NCI-H1105 treated with DMSO at 0.1 percent for 48 hours (cell line): ENCODE measurements at places on chromosomes 13 and 19.

- peak; percentile 45 for DNase-seq
These were observed 14.7 kb upstream of the LENG8 start for GRCh38 chr19:54434112-54434872.

GRCh38 chr13:22227895-22228294, 557.0 kb downstream of the FGF9 start:
- DNase-seq, result no peak

DNA sequence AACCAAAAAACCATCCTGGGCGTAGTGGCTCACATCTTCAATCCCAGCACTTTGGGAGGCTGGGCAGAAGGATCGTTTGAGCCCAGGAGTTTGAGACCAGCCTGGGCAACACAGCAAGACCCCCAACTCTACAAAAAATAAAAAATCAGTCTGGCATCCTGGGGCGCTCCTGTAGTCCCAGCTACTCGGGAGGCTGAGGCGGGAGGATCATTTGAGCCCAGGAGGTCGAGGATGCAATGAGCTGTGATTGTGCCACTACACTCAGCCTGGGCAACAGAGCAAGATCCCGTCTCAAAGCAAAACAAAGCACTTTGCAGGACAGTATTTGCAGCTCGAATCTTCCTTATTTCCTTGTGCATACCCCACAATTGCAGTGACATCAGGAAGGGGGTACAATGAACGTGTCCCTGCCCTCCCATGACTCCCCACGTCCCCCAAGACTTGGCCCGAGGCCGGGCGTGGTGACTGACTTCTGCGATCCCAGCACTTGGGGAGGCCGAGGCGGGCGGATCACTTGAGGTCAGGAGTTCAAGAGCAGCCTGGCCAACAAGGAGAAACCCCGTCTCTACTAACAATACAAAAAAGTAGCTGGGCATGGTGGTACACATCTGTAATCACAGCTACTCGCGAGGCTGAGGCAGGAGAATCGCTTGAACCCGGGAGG, 870 bp downstream of the NDUFB7 start:
- DNase-seq, result no peak

- no peak for DNase-seq
These were observed 6.5 kb downstream of the ARMC6 start for GRCh38 chr19:19039901-19040300.

- peak; percentile 20 for DNase-seq
These were observed 512.8 kb downstream of the LMO7 start for GRCh38 chr13:76148926-76149325.

- no peak for DNase-seq
These were observed 4.6 kb downstream of the AXL start for GRCh38 chr19:41223431-41224234.

- DNase-seq, result no peak
These were observed 1.9 kb downstream of the MAN2B1 start for GRCh38 chr19:12664406-12665280.

GRCh38 chr13:79468819-79469218, 12.1 kb upstream of the NDFIP2 start:
- DNase-seq, result no peak

DNA sequence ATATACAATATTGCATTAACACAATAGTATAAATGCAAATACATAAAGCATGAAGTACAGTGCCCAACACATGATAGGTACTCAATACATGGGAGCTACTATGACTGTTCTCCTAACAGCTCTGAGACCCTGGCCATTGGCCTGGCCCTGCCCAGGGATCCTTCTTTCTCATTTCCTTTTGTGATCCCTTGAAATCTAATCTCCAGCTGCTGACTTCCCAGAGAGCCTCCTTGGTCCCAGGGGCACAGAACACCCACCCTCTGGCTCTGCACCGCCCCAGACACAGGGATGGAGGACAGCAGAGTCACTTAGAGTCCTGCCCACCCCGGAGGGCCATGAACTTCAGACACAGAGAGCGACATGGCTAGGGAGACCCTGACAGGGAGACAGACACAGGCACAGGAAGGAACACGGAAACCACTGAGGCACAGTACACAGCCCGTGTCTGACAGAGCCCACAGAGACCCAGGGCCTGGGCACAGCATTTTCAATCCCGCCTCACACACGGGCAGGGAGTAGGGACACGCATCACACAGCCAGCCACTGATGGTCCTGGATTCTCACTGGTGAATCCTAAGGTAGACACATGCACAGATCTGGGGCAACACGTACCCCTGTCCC, 4.2 kb upstream of the SYCN start:
- DNase-seq, result no peak

DNA sequence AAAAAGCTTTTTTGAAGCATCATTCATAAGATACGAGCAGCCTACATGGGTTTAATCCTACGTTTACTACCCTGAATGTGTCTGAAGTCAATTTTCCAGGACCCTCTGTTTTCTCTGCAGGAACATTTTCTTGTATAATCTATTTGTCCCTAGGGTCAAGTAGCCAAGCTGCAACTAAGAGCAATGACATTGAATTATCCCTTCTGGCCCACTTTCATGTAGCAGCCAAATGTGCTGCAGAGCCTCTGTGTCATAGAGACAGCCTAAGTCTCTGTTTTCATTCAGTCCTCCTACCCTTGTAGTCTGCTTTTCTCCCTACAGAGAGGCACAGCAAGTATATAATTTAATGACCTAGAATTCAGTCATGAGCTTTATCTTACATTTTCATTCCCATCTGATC, 82.1 kb downstream of the ZAR1L start:
- DNase-seq, result no peak

DNA sequence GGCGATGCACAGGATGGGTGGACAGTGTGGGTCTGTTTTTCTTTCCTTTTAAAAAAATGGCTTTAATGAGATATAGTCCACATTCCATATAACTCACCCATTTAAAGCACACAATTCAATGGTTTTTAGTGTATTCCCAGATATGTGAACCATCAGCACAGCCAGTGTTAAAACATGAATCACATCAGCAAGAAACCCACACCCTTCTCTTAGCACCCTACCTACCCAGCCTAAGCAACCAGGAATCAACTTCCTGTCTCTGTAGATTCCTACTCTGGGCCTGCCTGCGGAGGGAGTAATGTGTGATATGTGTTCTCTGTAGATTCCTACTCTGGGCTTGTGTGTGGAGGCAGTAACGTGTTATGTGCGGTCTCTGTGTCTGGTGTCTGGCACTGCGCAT, 11.9 kb downstream of the TMEM255B start:
- DNase-seq, result no peak

- no peak for DNase-seq
These were observed at the start of gene NLRP12 for GRCh38 chr19:53824134-53824611. NLRP12 (minus strand) TSS chr19:53824314; CDS start chr19:53824174, 140 bp downstream.

DNA sequence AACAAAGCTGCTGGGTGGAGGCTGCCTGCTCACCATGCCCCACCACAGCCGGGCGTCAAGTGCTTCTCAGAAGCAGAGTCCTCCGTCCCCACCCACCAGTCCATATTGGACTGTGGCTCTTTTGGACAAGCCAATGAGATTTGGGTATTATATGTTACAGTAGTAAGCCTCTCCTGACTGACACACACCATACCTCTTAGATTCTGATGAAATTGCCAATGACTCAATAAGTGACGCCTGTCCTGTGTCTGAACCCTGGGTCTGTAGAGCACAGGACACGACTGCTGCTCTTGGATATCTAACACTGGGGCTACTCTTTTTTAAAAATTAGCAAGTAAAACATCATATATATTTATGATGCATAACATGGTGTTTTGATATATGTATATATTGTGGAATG, 44.8 kb upstream of the UBAC2 start:
- DNase-seq, result no peak

- no peak for DNase-seq
These were observed 204.1 kb upstream of the KLF12 start for GRCh38 chr13:74338341-74338740.

DNA sequence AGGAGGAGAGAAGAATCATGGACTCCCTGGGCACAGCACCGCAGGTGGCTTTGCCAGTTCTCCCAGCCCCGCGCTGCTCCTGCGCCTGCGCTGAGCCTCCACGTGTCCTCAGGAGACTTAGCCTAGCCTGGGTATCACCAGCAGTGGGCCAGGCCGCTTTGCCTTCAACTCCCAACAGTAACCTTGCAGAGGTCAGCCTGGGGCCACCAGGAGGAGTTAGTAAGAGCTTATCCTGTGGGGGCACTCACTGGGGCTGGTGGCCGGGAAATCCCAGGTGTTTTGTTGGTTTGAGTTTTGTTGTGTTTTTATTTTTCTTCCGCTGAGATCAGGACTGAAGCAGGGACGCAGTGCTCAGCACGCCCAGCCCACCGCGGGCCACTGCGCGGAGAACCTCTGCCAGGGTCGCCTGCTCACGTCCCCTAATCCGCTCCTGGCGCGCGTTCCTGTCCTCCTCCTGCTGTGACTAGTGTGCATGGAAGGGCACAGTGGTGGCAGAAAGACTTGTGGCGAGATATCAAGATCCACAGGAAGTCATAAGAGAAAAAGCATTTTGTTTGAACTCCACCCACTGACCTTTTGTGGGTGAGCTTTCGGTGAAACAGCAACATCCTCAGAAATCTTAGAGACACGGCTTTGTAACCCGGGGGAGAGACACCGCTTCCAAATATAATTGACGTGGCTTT, 207.4 kb upstream of the RFC3 start:
- no peak for DNase-seq

DNA sequence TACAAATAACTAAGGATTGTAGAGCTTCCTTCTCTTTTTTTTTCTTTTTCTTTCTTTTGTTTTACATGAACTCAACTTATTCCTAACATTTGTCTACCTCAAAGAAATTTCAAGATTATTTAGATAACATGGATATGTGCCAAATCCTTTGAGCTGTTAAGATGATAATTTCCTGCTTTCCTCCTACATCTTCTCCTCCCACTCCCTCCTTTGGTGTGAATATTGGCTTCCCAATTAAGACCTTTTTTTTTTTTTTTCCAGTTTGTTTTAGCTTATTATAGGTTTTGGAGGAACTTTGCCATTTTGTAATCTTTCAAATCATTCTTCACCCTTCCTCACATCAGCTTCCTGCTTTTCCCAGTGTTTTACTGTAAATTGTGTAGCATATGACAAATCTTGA, 10.6 kb downstream of the NHLRC3 start:
- DNase-seq, result no peak

DNA sequence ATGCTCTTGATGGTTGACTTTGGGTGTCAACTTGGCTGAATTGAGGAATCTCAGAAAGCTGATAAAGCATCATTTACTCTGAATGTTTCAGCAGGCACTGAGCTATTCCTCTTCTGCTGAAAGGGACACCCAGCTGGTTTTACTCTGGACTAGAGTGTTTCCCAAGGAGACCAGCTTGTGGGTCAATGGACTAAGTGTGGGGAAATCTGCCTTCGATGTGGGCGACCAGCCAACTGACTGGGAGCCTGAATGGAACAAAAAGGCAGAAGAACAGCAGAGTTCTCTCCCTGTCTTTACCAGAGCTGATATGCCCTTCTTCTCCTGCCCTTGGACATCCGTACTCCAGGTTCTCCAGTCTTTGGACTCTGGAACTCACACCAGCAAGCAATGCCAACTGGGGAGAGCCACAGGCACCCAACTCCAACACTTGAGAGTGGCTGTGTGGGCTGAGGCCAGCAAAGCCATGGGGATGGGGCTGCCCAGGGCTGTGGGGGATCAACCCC, 32.2 kb downstream of the MRPL57 start:
- DNase-seq, result no peak

- no peak for DNase-seq
These were observed 38.4 kb downstream of the CD320 start for GRCh38 chr19:8269724-8270123.
